ENCODE measurements at places on chromosomes 6 and 20. TPM values are rescaled to one million over a fixed set of nuclear protein-coding genes. Genes with fewer than 3 reads are reported as not detected.

- DNase-seq = no peak
Measured at GRCh38 chr20:18852318-18852717, 38.7 kb downstream of the SCP2D1 start.

DNA sequence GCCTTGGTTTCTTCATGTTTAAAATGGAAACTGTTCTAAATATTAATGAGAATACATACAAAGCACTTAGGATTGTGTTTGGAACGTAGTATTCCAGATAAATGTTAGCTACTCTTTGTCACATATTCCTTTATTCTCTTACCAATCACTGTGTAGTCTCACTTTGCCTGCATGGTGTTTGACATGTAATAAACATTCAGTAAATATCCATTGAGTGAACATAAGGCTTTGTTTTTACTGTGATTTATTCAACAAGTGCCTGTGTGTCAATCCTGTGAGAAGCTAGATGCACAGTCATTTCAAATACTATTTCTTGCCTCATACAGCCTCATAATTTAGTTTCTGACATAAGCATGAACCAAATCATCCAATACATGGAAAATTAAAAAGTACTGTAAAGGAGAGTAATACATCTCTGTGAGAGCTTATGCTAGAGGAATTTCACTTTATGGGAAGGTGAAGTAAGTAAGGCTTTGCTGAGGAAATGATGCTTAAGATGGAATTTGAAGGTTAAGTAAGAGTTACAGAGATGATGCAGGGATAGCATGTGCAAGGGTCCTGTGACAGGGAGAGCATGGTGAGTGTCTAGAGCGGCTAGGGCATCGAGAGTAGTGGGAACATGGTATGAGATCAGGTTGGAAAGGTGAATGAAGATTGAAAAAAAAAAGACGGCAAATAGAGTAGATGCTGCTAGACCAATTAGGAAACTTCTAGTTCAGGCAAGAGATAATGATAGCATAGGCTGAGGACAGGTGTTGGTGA, 14.7 kb downstream of the PM20D2 start:
- no peak for DNase-seq

The FOXQ1 gene
- 0.23 TPM for total RNA-seq

DNA sequence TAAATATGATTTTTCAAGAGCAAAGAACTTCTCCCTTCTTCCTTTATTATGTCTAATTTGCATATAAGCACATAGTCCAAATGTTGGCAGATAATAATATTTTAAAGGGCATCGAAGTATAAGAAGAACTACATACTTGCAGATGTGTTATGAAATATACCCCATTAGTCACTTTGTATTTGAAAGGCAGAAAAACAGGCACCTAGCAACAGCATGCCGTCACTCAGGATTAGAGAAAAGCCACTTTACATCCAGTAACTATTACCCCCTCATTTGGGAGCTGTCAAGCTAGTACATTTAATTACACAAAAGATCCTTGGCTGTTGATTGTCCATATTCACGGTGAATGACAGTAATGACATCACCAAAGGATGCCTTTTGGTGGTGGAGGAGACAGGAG, 99.3 kb upstream of the ARMC2 start:
- DNase-seq = no peak

DNA sequence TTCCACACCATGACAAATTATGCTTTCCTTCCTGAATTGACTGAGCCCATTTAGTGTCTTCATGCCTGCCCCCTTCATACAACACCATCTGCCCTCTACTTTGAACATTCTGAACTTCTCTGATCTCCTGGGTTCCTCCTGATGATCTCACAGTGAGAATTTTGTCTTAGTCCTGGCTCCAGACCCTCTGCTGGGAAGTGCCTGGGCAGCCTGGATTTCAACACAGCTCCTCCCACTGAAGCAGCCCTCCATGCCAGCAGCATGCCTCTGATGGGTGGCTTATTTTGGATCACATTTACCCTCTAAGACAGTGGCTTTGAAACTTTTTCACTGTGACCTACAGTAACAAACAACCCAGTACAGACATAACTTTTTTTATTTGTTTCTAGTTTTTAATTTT, 41.5 kb downstream of the DSE start:
- DNase-seq = no peak

The REPS1 gene
- 33.6 TPM for total RNA-seq

- no peak for DNase-seq
Measured at GRCh38 chr6:131101911-131102680, 33.2 kb upstream of the AKAP7 start.

- no peak for DNase-seq
Measured at GRCh38 chr6:45206793-45207492, 121.2 kb upstream of the RUNX2 start.

DNA sequence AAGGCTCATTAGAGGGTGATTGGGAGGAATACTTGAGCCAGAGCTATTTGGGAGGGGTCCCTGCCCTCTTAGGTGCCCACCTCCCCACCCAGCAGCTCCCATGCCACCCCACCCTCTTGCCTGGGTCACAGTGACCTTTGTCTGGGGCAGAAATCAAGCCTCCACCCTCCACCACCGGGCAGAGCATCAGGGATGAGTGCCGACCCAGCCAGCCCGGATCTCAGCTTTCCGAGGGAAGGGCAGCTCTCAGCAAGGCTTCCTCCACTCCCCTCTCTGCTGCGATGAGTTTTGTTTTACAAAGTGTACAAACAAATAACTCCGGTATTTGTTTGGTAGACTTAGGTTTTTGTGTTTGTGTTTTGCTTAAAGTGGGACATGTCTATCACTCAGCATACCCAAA, 136.7 kb upstream of the CST7 start:
- DNase-seq = no peak

The GABRR1 gene
- not detected for total RNA-seq

The HLA-DOA gene
- 4.0 TPM for total RNA-seq

DNA sequence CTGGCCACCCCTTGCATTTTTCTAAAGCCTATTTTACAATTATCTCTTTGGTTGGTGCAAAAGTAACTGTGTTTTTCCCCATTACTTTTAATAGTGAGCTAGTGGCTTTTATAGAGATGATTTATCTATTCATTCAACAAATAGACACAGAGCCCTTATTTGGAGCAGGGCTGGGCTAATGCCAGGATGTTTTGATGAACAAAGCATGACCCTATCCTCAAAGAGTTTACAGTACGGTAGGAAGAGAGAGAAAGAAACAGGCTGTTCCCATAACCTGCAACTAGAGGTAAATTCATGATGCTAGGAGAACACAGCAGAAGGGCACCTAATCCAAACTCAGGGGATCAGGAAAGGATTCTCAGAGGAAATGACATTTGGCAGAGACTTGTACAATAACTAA, 37.3 kb upstream of the UST start:
- no peak for DNase-seq

The GPX5 gene
- total RNA-seq = not detected

GRCh38 chr6:111605100-111605751, 452 bp downstream of the TRAF3IP2 start:
- DNase-seq = peak; percentile 71

- DNase-seq = no peak
Measured at GRCh38 chr20:51470907-51471411, 71.6 kb downstream of the NFATC2 start.

- no peak for DNase-seq
Measured at GRCh38 chr20:16399801-16400200, 173.4 kb downstream of the KIF16B start.

The PTCHD4 gene
- 0.89 TPM for total RNA-seq

The NCOA3 gene
- 24.7 TPM for total RNA-seq

The ACTL10 gene
- total RNA-seq = 4.2 TPM

The IL20RA gene
- 12.2 TPM for total RNA-seq

- no peak for DNase-seq
Measured at GRCh38 chr6:114142258-114142657, 171.3 kb upstream of the HDAC2 start.

DNA sequence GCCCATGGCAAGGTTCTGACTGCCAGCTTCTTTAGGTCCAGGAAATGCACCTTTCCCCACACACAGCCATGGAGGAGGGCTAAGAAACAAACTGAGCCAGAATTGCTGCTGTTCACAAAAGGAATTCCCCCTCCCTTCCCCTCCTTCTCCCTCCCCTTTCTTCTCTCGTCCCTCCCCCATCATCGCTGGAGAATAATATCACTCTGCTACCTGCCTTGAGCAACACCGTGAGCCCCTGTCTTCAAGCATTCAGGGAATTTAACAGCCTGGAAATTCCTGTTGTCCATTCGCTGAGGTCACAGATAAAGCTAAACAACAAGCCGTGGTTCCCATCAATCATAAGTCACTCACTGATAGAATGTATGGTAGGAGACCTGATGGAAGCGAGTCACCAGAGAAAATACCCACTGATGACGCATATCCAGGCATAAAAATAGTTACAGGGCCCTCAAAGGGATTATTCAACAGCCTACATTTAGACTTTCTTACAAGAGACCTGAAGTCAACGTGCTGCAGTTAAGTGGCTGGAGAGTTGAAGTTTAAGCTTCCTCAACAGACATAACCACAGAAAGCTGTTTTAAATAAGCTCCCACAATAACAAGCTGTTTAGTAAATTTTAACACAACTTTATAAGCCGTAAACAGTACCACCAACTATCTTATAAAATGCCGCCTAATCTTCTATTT, 59.7 kb downstream of the HIVEP2 start:
- DNase-seq = no peak

All from mucosa of descending colon (tissue), 3 donors.